Fibroblast of lung (primary cell): ENCODE measurements at places on chromosomes 13 and 19. TPM values are rescaled to one million over a fixed set of nuclear protein-coding genes. Genes with fewer than 3 reads are reported as not detected.
A peak's percentile ranks its signal among the peaks of the same experiment; 100 is the strongest.

ALDH16A1 gene
- total RNA-seq: 13.9 and 24.9 TPM in 2 replicates

TEX101 gene
- not detected in 2 replicates for total RNA-seq

C19orf53 gene
- total RNA-seq: 50.1 and 58.8 TPM in 2 replicates

SMAD9 gene
- 2.6 and 4.8 TPM in 2 replicates for total RNA-seq

FGF14 gene
- 7.8 and 8.0 TPM in 2 replicates for total RNA-seq

DNA sequence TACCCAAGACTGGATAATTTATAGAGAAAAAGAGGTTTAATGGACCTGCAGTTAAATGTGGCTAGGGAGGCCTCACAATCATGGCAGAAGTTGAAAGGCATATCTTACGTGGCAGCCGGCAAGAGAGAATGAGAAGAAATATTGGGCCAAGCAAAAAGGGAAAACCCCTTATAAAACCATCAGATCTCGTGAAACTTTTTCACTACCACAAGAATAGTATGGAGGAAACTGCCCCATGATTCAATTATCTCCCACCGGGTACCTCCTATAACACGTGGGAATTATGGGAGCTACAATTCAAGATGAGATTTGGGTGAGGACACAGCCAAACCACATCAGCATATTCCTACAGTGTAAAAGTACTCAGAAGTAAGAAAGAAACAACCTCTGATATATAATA is 4.7 kb upstream of the KBTBD7 start:
- DNase-seq: no peak

DNA sequence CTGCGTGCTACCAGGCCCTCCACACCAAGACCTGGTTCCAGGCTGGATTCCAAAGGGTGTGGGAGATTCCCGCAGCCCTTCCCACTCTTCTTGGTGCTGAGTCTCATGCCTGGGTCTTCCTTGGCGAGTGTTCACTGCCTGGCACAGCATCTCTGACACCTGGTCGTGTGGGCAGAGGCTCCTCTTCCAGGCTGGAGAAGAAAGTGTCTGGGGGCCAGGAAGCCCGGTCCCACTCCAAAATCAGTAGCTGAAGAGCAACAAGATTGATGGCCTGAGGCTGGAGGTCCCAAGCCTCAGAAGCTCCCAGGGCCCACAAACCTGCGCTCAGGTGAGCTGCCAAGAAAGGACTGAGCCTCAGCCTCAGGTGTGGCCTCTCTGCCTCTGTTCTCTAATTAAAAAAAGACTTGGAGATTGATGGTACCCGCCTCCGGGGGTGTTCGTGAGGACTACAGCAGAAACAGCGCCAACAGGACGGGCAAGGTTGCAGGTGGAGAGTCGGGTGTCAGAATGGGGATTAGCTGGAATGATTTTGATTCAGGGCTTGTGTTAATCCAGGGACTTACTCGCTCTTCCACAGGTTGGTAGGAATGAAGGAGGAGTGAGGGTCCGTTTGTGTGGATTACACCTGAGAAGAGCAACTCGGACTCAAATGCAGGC is 217.5 kb downstream of the TEX29 start:
- DNase-seq: no peak

BEST2 gene
- not detected in 2 replicates for total RNA-seq

GRCh38 chr13:22629374-22629773 is 551.4 kb upstream of the SGCG start:
- no peak for DNase-seq

DNA sequence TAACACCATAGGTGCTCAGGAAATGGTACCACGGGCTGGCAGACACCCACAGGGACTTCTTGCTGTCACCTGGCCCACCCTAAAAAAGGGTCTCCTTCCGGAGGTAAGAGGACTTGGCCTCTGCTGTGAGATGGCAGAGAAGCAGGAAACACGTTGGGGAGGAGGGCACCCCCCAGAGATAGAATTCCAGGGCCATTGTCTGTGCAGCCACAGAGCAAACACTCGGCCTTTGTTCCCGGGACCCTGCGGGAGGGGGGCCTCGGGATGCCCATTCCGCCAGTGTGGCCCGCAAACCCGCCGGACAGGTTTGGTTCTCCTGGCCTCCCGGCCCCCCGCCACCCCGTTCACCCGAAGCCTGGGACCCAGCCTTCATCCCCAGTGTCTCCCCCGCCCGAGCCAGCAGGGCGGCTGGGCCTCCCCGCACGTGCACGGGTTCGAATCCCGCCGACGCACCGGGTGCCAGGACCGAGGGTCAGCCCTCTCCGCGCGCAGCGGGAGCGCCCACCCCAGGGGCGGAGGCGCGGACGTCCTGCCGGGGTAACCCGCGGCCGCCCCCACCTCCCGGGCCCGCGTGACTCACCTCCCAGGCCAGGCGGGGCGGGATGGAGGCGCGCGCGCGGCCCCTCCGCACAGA is 714 bp downstream of the PLPP2 start:
- DNase-seq: peak; percentile 35

C5AR1 gene
- under 0.01 and 0.33 TPM in 2 replicates for total RNA-seq

- peak; percentile 44 for DNase-seq
Measured at GRCh38 chr19:7888145-7888825, at the start of gene LRRC8E. LRRC8E (plus strand) TSS chr19:7888510; CDS start chr19:7895604, 7,094 bp downstream.

- peak; percentile 95 for DNase-seq
Measured at GRCh38 chr13:106143392-106143791, 392.1 kb downstream of the EFNB2 start.

DNA sequence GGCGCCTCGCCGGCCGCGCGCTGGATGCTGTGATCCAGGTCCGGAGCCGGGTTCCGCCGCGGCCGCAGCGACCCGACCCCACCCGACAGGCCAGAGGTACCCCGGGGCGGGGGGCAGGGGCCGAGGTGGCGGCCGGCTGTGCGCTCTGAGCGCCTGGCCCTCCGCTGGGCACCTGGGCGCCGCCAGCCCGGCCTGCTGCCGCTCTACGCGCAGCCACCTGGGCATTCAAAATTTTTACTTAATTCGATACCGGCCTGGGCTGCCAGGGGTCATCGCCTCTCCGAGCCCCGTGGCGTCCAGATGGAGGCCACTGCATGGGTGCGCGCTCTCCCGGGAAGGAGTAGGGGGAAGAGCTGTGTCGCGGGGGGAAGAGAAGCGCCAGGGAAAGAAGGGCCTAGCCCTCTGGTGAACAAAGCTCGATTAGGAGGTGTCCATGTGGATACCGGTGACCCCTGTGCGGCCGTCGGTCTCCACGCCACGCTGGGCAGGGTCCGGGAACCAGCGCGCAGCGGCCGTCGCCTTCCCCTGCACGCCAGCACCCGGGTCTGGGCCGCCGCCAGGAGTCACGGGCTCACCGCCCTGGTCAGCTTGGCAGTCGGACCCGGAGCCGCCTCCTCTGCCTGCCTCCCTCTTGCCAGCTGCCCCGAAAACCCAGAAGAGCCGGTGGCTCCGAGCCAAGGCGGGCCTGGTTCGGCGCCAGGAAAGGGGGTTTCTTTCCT is 666 bp downstream of the BIVM start:
- peak; percentile 35 for DNase-seq

DNA sequence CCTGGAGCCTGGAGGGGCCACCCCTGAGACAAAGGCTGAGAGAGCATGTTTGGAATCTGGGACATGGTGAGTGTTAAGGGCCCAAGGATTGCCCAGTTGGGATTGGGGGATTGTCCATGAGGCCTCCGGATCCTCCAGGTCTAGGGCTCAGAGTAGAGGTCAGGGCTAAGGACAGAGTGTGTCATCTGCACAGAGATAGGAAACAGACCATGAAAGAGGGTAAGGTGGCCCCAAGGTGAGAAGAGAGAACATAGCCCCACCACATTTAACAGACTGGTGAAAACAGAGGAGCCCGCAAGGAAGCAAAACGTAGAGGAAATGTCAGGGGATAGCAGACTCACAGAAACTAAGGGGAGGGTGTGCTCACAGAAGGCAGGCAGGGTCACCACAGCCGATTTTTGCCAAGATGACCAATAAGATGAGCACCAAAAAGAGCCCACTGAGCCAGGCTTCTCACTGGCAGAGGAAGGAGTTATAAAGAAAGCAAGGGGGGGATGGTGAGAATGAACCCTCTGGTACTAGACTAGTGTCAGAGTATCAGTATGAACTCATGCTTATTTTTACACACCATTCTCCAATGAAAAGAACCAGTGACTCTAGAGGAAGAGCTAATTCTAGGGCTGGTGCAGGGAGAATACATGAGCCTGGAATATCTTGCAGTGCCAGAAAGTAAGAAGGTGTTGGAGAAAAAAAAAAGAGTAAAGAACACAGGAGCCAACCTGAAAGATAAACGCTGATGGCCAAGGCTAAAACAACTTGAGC is 17.5 kb downstream of the DYRK1B start:
- DNase-seq: no peak

- no peak for DNase-seq
Measured at GRCh38 chr13:20953245-20953931, 50.8 kb upstream of the XPO4 start.

DNA sequence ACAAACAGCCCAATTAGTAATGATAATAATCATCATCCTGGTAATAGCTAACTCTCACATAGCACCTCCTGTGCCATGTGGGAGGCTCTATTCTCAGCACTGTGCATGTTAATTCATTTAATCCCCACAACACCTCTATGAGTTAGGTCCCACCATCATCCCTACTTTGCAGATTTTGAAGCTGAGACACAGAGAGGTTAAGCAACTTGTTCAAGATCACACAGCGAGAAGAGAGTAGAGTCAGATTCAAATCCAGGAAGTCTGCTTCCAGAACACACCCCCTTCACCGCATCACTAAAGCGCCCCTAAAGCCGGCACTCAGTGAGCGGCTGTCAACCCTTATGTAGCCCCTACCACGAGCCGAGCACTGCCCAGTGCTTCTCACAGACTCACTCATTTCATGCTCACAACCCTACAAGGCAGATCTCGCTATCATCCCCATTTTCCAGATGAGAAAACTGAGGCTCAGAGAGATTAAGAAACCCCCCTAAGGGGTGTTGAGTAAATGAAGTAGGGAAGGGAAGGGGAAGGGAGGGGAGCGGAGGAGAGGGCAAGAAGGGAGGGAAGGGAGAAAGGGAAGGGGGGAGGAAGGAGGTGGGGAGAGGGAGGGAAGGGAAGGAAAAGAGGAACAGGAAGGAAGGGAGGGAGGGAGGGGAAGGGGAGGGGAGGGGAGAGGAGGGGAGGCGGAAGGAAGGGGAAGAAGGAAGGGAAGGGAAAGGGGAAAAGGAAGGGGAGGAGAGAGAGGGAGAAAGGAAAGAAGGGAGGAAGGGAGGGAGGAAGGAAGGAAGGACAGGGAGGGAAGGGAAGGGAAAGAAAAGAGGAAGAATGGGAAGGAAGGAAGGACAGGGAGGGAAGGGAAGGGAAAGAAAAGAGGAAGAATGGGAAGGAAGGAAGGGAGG is 16.4 kb downstream of the EMP3 start:
- no peak for DNase-seq

- DNase-seq: no peak
Measured at GRCh38 chr13:109163037-109163379, 533.6 kb downstream of the MYO16 start.

PRTN3 gene
- total RNA-seq: not detected in 2 replicates

- no peak for DNase-seq
Measured at GRCh38 chr19:55777528-55777927, 8.6 kb downstream of the RFPL4AL1 start.

NMRK2 gene
- total RNA-seq: not detected in 2 replicates
